ENCODE measurements at places on chromosomes 16 and 17. TPM values are rescaled to one million over a fixed set of nuclear protein-coding genes. Genes with fewer than 3 reads are reported as not detected.

NME4 gene
- 170 TPM for total RNA-seq

NOG gene
- total RNA-seq = 0.57 TPM

CNTD1 gene
- total RNA-seq = 0.17 TPM

ABCC3 gene
- 74.8 TPM for total RNA-seq

TNFSF13 gene
- 0.63 TPM for total RNA-seq

RAPGEFL1 gene
- total RNA-seq = 2.9 TPM

TRAF7 gene
- 55.6 TPM for total RNA-seq

TOP2A gene
- 272 TPM for total RNA-seq

BEAN1 gene
- total RNA-seq = 0.42 TPM

SERPINF2 gene
- total RNA-seq = 0.09 TPM

RGS9 gene
- total RNA-seq = 5.8 TPM
